ENCODE measurements at places on chromosomes 6 and 20.

DNA sequence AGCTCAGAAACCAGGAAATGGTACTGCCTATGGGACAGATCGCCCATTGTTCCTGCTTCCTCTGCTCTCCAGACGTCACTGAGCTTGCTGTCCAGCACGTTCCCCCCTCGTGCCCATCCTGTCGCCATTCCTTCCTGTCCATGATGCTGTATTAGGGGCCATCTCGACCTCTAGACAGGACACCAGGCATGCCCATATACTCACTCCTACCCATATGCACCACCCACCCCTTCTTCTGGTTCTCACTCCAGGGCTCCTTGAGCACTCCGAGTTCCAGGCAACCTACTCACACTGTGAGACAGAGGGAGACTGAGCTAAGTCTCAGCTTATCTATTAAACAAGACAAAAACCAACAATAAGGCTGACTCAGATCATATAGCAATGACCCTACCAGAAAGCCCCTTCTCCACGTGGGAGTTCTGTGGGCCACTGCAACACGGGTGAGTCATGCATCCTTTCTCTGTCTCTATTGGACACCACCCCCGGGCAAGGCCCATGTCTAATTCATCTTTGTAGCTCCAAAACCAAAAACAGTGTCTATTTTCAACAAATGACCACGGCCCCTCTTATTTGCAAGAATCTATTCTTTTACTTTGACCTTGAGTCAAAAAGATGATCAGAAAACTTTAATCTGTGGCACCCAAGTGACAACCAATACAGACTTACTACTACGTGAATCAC is 65.7 kb downstream of the PSMG4 start:
- DNase-seq = peak; percentile 26

DNA sequence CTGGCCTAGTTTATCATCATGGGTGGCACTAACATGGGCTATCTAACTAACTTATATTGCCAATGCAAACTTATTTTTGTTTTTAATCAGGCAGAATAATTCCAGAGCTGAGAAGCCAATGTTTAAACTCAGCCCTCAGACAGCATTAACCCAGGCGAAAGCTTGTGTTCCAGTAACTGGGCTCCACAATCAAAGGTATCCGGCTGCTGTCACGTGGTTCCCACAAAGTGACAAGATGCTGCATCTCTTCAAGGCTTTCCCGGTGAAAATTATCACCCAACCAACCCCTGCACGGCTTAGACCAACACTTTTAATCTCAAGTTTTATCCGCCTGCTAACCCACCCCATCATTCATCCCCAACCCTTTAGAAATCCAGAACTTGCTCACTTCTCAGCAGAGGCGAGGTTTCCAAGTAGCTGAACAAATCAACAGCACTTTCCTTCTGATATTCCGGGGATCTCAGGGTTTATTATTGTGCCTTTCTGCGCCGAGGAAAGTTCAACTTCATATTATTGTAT is 885 bp downstream of the MTCL3 start:
- DNase-seq = no peak

GRCh38 chr20:41413169-41413568 is 46.6 kb upstream of the EMILIN3 start:
- no peak for DNase-seq

- peak; percentile 21 for DNase-seq
Observed at GRCh38 chr6:80319196-80319595, 212.7 kb downstream of the BCKDHB start.

- DNase-seq = peak; percentile 30
Observed at GRCh38 chr6:110628330-110628729, 151.9 kb upstream of the SLC22A16 start.

- DNase-seq = no peak
Observed at GRCh38 chr6:54730767-54731630, 115.6 kb upstream of the FAM83B start.

DNA sequence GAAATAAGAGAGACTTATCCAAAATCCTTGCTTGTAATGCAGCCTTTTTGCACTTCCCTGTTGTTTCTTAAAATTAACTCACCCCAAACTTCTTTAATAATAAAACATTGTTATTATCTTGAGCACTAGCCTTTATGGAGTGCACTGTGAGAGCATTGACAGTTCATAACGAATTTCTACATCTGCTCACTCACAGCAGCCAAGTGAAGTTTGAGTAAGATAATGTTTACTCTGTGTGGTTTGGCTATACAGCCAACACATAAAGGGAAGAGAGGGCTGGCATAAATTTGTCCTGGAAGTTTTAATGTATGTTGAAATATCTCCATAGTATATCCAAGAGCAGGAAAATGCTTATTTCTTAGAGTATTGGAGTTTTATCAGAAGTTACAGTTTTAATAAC is 227.9 kb downstream of the FRK start:
- DNase-seq = no peak

DNA sequence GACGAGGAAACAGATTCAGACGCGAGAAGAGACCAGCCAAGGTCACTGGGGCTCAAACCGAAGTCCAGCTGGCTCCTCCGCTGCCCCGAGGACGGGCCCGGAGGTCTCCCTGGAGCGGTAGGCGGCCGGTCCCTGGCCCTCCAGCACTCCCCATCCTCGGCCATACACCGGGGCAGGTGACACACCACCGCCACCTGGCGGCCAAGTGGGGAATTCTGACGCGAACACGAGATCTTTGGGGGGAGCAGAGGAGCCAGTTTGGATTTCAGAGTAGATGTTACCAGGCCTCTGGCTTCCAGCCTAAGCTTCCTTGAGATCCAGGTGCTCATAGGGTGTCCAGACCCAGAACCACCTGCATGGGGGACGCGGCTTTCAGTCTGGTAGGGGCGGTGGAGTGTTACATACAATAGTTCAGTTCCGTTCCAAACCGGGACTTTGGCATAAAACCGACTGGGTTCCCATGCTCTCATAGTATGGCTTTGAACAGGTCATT is 16.1 kb downstream of the BPIFB1 start:
- no peak for DNase-seq

- no peak for DNase-seq
Observed at GRCh38 chr6:115120391-115120790, 777.6 kb upstream of the HS3ST5 start.

DNA sequence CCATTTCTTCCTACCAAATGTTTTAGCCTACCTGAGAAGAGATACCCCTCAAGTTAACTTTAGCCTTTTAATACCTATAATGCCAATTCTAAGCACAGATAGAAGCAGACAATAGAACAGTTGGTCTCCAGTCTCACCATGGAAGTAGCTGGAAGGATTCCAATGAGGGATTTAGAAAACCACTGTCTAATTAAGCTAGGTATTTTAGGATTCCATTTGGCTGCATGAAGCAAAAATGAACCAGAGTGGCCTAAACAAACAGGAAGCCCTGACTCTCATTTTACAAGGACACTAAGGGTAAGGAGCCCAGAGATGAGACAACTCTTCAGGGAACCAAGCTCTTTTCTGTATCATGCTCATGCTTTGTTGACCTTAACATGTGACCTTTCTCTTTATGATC is 199.2 kb downstream of the ALDH8A1 start:
- DNase-seq = peak; percentile 33

GRCh38 chr6:84773431-84774156 is 9.2 kb upstream of the TBX18 start:
- DNase-seq = no peak

- DNase-seq = no peak
Observed at GRCh38 chr6:69988458-69989126, 122.2 kb downstream of the COL19A1 start.

GRCh38 chr6:45850378-45851033 is 165.2 kb downstream of the CLIC5 start:
- no peak for DNase-seq

DNA sequence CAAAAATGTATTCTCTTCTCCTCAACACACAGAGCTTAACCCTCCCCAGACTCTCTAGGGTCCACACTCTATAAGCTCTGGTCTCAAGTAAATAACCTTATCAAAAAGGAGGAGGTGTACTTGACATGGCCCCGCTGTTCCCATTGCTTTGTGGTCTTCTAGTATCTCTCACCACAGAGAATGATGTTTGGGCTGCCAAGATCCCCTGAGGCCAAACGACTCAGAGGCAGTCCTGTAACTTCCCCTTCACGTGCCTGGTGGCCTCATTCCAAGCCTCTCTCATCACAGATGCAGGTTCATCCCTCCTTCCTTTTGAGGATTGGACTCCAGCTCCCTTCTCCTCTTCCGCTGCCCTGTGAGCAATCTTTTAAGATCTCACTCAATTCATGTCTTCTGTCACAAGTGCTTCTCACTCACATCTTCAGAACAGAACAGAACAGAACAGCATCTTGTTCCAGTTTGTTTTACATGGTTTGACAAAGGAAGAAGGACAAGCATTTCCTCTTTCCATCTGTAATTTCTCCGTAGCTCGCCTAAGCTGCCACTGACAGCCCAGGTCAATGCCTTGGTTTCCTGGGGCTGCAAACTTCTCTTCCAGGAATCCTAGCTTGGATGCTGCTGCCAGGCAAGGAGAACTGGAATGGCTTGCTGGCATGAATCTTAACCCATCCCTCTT is 541.5 kb downstream of the CD83 start:
- no peak for DNase-seq

- no peak for DNase-seq
Observed at GRCh38 chr20:43681991-43682410, 15.1 kb downstream of the MYBL2 start.

- no peak for DNase-seq
Observed at GRCh38 chr6:136982928-136983327, 60.8 kb downstream of the SLC35D3 start.

GRCh38 chr6:29631860-29632731 is 887 bp downstream of the GABBR1 start:
- DNase-seq = no peak

- DNase-seq = no peak
Observed at GRCh38 chr6:3361312-3362037, 95.4 kb downstream of the SLC22A23 start.

- DNase-seq = no peak
Observed at GRCh38 chr20:38804682-38805501, 605 bp upstream of the PPP1R16B start.

DNA sequence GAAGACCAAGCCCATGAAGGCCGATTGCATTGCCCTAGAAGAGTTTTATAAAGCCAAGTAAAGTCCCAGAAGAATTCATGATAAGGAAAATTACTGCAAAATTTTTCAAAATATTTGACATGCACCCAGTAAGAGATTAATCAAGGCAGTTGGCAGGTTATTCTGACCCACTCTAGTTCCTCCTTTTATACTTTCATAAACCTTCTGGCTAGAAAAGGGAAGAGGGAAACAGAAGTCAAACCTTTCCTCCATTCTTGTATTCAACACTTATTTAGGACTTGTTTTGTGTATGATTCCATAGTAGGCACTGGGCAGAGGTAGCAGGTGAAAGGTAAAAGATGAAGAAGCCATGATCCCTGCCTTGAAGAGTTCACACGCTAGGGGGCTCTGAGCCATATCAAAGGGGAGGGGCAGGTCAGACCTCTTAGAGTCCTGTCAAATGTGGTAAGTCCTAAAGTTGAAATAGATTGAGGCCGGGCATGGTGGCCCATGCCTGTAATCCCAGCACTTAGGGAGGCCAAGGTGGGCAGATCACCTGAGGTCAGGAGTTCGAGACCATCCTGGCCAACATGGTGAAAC is 85.4 kb downstream of the NDUFAF5 start:
- DNase-seq = no peak

DNA sequence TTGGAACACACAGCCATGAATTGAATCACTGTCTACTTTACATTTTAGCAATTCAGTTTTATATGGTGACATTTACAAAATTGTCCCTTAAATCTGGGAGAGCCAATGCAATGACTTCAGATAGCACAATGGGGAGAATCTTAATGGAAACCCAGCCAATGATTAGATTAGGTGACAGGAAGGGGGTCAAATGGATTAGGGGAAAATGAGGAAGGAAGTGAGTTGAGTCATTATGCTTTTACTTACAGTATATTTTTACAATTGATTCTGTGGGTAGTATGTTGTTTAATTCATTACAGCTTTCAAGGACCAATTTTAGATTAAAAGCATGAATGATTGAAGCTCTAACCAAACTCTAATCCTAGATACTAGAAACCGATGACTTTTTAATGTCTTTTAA is 229.8 kb downstream of the SOX4 start:
- no peak for DNase-seq

- no peak for DNase-seq
Observed at GRCh38 chr6:30042476-30042875, 18.6 kb upstream of the POLR1H start.

- DNase-seq = no peak
Observed at GRCh38 chr6:157911278-157911677, 70.4 kb upstream of the SYNJ2 start.

DNA sequence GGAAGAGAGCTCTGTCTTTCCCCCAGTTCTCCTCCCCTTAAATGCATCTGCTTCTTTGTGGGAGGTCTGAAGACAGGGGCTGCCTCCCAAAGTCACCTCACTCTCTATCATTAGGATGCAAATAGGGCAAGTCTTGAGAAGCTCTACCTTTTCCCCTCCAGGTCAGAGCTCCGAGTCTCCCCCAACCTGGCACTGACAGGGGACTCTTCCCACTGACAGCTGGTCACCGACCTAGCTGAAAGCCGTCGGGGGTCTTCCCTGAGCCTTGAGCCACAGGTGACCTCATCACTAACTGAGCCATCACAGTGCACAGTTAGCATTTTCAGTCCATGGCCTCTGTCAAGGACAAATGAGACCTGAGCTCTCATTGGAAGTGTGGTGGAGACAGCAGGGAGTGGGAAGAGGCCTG is 386.7 kb downstream of the HACE1 start:
- no peak for DNase-seq

GRCh38 chr20:46230801-46231282 is 77.5 kb downstream of the CDH22 start:
- no peak for DNase-seq

- DNase-seq = no peak
Observed at GRCh38 chr6:126531840-126532239, 191.9 kb downstream of the CENPW start.

DNA sequence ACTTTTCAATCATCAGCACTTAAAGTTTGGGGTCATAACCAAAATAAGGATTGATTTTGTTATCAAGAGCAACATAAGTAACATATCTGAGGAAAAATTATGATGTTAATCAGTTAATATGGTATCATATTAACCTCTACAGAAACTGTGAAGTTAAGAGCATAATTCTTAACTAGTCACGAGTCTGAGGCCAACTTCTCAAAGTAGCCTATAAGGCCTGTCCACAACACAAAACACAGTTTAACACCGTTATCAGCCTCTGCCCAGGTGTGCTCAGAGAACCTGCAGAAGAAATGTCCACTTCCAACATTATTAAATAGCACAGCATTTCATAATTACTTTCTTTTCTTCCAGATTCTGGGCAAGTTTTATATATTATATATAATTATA is 1.1 kb downstream of the STX7 start:
- no peak for DNase-seq

DNA sequence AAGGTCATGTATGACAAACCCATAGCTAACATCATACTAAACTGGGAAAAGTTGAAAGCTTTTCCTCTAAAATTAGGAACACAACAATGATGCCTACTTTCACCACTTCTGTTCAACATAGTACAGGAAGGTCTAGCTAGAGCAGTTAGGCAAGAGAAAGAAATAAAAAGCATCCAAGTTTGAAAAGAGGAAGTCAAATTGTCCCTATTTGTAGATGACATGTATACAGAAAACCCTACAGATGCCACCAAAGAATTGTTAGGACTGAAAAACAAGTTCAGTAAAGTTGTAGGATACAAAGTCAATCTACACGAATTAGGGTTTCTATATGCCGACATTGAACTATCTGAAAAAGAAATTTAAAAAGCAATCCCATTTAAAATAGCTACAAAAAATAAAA is 89.4 kb upstream of the GLP1R start:
- no peak for DNase-seq
